Effector memory CD4-positive, alpha-beta T cell (primary cell): ENCODE measurements at places on chromosomes 5 and 9.

DNA sequence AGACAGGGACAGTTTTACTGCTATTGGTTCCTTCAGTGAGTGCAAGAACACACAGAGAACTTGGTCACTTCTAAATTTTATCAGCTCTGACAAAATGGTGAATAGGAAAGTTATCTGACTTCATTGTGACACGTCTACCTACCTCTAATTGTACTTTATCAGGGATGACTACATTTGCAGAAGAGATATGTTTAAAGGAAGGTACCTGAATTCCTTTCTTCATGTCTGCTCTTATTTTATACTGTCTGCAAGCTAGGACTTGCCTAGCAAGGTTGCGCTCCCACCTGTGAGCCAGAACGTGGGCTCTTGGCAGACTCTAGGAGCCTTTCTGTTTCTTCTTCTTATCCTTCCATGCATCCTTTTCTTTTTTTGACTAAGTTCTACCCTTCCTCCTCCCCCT lies 1.6 kb downstream of the SLC27A6 start:
- DNase-seq = no peak

DNA sequence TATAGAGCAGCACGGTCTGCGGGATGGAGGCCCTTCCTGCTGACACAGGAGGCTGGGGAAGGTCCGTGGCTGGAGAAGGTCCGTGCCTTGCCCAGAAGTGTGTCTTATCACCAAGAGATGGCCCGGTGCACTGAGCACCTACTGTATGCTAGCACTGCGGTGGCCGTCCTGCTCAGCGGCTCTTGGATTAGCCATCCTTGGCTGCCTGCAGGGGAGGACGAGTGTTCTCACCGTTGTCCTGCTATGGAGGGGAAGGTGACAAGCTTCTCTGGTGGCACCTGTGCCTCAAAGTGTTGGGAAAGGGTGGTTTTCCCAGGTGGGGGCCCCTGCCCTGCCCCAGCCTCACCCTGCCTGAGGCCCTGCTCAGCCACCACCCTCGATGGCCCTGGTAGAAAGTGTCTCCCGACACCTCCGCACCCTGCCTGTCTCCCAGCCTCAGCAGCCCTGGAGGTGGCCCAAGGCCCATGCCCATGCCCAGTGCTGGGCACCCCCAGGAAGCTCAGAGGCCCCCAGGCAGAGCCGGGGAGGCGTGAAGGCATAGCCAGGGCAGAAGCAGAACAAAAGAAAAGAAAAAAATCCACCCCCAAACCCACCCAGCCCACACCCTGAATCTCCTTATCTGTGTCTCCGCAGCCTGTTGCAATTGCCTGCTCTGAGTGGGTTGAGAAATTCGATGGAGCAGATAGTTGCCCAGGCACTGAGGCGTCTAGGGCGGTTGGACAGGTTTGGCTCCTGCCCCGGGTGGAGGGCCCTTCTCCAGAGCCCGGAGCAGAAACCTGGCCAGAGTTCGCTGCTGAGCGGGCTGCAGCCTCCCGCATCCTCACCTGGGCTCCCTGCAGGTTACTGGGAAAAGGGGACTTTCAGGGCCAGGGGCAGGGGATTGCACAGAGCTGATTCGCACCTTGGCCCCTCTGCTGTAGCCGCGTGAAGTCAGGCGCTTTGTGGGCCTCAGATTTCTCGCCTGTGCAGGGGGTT lies 30.5 kb downstream of the RXRA start:
- DNase-seq = no peak

GRCh38 chr9:134863941-134864820 lies 16.4 kb upstream of the FCN2 start:
- no peak for DNase-seq

- no peak for DNase-seq
Observed at GRCh38 chr5:150641824-150642566, 1.5 kb downstream of the SYNPO start.

GRCh38 chr5:180350711-180351465 lies 2.2 kb downstream of the GFPT2 start:
- no peak for DNase-seq
